ENCODE measurements at places on chromosomes 3 and 15.

DNA sequence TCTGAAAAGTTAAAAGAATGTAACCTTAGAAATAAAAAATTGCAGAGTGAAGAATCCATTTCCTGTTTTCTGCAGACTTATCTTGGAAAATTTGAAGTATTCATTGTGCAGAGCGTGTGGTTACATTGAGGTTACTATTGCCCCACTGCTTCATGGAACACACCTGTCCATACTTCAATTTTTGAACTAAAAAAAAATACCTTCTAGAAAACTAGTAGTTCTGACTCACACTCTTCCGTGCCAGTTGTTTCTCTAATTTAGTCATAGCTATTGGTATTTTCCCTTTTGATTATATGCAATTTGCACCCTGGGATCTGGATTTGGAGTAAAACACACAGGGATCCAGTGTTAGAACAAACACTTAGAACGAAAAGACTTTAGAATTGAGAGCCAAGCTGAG, 111.8 kb upstream of the LYSMD4 start:
- no peak for DNase-seq

DNA sequence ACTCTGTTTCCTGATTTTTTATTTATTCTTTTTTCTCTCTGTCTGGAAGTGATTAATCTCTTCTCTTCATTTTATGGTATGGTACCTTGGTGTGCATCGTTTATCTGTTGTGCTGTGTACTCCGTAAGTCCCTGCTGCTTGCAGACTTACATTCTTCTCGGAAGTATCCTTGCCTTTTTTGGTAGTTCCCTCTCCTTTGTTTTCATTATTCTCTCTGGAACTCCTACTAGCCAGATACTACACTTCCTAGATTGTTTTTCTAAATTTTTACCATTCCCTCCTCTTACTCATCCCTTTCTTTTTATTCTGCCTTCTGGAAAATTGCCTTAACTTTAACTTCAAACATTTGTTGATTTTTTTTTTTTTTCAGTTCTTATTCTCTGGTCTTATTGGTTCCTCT, 27.2 kb downstream of the PIK3CA start:
- DNase-seq: no peak

DNA sequence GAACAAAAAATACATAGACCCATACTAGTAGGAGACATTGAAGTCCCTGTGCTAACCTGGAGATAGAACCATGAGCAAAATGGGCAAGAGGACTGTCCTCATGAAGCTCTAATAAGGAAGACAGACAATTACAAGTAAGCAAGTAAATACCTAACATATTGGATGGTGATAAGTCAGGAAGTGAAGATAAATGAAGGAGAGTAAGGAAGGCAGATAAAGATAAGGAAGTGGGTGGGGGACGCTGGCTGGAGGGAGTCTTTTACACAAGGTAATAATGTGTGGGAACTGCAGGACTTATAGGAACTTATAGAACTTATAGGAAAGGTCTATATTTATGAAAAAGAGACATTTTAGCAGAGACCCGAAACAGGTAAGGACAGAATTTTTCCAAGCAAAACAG, 148.9 kb upstream of the ABI3BP start:
- DNase-seq: no peak

DNA sequence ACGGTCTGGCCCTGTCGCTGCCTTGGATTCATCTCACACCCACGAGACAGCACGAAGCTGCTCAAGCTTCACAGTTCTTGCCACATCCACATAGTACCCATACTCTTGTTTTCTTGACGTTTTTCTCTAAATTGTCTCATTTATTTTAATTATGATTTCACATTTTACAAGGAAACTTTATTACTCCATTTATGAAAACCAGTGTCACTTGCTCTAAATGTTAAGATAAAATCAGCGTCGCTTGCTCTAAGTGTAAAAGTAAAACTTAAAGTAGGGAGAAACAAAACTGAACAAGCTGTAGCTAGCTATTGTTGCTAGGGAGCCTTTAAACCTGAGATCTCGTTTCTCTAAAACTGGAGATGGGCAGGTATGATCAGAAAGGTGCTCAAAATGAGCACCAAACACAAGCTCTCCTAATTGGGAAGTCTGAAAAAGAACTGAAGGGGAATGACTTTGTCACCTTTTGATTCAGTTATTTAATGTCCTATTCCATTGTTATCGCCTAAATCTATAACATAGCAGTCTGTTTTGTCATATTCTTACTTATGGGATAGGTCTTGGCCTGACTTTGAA, 680 bp downstream of the IFT122 start:
- no peak for DNase-seq

DNA sequence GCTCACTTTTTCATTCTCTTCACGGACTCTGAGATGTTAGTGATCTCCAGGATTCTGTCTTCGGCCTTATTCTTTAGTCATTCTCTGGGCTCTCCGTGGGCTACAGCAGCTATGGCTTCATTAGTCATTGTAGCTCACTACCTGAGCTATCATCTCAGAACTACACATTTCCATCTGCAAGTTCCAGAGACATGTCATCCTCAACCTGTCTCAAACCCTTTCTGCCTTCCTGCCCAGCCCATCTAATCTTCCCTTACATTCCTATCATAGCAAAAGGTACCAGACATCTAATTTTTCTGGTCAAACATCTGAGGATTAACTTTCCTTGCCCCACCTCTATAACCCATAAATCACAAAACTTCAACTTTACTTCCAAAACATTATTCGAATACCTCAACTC, 13.2 kb downstream of the TSPAN3 start:
- no peak for DNase-seq
